ENCODE measurements at places on chromosomes 6 and 20.

DNA sequence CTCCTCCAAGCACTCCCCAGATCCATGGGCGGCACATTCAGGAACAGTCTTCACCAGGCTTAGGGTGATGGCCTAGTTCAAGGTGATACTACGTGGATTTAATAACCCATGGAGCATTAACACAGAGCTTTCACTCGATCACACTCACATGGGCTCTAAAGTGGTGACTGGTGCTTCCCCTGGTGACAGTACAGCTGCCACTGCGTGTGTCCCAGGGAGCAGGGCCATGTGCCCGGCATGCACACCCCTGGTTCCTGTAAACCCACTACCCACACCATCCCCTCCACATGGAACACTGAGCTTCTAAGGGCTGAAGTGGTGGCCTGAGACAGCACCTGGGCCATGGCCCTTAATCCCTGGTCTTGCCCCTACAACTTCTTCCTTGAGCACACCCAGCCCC lies 27.8 kb upstream of the APMAP start:
- no peak overlapping the region for H3K4me3 ChIP-seq
- no peaks in the 10 kb centered on the region for H3K36me3 ChIP-seq
- peak; percentile 28 for DNase-seq
- H3K4me1 ChIP-seq = no peaks in the 10 kb centered on the region
- H3K27me3 ChIP-seq = no peaks in the 10 kb centered on the region

- peak overlapping the region; percentile 88 for H3K27ac ChIP-seq
- no peaks in the 10 kb centered on the region for H3K4me1 ChIP-seq
- DNase-seq = peak; percentile 15
- H3K27me3 ChIP-seq = no peaks in the 10 kb centered on the region
- no peak overlapping the region for H3K4me3 ChIP-seq
Observed at GRCh38 chr6:107689951-107690642, 134.0 kb downstream of the SCML4 start.

DNA sequence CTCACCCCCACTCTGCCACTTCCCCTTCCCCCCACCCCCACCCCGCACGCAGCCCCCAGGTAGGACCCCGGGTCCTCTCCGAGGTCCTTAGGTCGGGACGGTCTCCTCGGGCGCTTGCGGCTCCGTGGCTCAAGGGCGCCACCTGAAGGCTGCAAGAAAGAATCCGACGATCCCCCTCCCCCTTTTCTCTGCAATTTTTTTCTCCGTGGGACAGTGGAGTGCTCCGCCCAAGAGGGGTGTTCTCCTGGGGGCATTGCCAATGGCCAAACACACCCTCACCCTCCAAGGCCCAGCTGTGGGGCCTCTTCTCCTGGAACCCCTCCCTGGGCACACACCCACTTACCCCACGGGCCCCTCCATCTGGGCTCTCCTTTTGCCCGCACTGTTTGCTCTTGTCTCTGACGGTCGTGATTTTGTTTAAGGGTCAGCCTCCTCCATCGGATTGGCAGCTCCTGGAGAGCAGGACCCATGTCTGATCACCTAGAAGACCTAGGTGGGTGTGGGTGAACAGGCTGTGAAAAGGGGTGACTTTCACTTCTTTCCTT lies 1.1 kb upstream of the TMEM74B start:
- H3K27me3 ChIP-seq = peaks cover 49% of the 10 kb centered on the region
- DNase-seq = peak; percentile 89
- H3K4me3 ChIP-seq = no peak overlapping the region

GRCh38 chr20:34768096-34768495 lies 57.4 kb downstream of the NCOA6 start:
- DNase-seq = no peak
- no peaks in the 10 kb centered on the region for H3K27me3 ChIP-seq
- H3K4me1 ChIP-seq = no peaks in the 10 kb centered on the region
- no peak overlapping the region for H3K27ac ChIP-seq
- H3K4me3 ChIP-seq = no peak overlapping the region
- H3K36me3 ChIP-seq = peaks cover 71% of the 10 kb centered on the region

DNA sequence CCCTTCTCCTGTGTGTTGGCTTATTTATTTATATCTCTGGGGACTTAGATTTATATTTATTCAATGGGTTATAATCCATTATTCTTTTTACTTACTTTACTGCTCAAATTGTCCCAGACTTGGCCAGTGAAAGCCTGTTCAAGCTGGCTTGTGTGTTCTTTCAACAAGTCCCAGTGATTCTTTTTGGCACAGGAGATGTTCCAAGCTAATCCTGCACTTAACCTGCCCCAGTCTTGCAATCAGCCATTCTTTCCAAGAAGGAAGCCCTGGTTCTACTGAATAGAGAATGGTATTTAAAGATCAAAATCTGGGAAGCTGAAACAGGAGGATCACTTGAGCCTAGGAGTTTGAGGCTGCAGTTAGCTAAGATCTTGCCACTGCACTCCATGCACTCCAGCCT lies 26.7 kb downstream of the GCNT2 start:
- H3K4me1 ChIP-seq = no peaks in the 10 kb centered on the region
- no peaks in the 10 kb centered on the region for H3K36me3 ChIP-seq
- no peak for DNase-seq
- no peaks in the 10 kb centered on the region for H3K27me3 ChIP-seq

DNA sequence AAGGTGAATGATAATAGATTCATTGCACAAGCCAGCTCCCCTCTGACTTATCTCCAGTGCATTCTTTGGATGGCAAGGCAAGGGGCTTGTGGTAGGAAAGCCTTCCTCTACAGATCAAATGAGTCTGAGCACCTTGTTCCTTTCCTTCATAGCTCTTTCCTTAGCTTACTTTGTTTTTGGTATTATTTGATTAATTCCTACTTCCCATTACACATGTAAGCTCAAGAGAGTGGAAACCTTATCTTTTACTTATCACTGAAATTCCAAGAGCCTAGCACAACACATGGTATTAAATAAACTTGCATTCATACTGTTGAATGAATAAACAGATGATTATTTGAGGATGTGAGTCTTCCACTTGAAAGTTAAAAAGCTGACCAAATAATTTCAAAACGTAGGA lies 41.7 kb downstream of the FRK start:
- H3K27me3 ChIP-seq = no peaks in the 10 kb centered on the region
- no peaks in the 10 kb centered on the region for H3K36me3 ChIP-seq
- H3K27ac ChIP-seq = no peak overlapping the region
- peaks cover 11% of the 10 kb centered on the region for H3K4me1 ChIP-seq
- no peak for DNase-seq

GRCh38 chr20:1924910-1925861 lies 30.0 kb downstream of the SIRPA start:
- no peaks in the 10 kb centered on the region for H3K4me1 ChIP-seq
- peak; percentile 61 for DNase-seq

GRCh38 chr6:88748141-88748540 lies 215.3 kb downstream of the RNGTT start:
- no peaks in the 10 kb centered on the region for H3K27me3 ChIP-seq
- H3K27ac ChIP-seq = no peak overlapping the region

DNA sequence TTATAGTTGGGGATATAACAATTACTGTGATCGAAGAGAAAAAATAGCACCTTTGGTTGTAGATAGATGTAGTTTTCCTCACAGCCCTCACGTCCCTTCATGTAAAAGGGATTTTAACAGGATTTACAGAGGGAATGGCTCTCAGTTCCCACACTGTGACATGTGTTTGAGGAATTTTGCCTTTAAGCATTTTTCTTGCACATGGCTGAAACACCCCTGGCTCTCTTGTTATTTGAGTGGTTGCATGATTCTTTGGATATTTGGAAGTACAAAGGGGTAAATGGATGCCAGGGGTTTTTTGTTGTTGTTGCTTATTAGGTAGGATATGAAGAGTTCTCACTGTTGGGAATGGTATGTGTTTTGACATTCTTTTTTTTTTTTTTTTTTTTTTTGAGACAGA lies 48.2 kb downstream of the JAG1 start:
- H3K27ac ChIP-seq = no peak overlapping the region
- DNase-seq = no peak
- no peaks in the 10 kb centered on the region for H3K4me1 ChIP-seq
- no peak overlapping the region for H3K4me3 ChIP-seq
- no peaks in the 10 kb centered on the region for H3K27me3 ChIP-seq

DNA sequence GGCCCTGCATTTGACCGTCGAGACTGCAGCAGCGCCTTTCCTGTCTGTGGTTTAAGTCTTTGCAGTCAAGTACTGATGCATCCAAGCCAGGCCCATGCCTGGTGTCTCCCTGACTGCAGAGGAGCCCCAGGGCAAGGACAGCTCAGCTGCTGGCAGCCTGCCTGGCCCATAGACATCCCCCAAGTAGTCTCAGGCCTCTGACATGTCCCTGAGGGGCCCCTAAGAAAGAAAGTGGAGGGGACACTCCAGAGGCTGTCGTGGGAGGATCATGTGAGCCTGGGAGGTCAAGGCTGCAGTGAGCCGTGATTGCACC lies 18.0 kb downstream of the HRH3 start:
- DNase-seq = no peak
- H3K4me1 ChIP-seq = no peaks in the 10 kb centered on the region
- H3K36me3 ChIP-seq = peaks cover 31% of the 10 kb centered on the region
- no peak overlapping the region for H3K4me3 ChIP-seq

- DNase-seq = no peak
- no peaks in the 10 kb centered on the region for H3K27me3 ChIP-seq
- H3K36me3 ChIP-seq = no peaks in the 10 kb centered on the region
- H3K27ac ChIP-seq = no peak overlapping the region
Observed at GRCh38 chr20:20295621-20296498, 72.0 kb upstream of the INSM1 start.

- no peaks in the 10 kb centered on the region for H3K36me3 ChIP-seq
- DNase-seq = no peak
- H3K4me1 ChIP-seq = no peaks in the 10 kb centered on the region
- H3K27me3 ChIP-seq = no peaks in the 10 kb centered on the region
- H3K27ac ChIP-seq = no peak overlapping the region
- H3K4me3 ChIP-seq = no peak overlapping the region
Observed at GRCh38 chr6:116298973-116299372, 19.2 kb upstream of the TSPYL1 start.

GRCh38 chr6:44058617-44059358 lies 68.5 kb downstream of the MRPL14 start:
- no peak overlapping the region for H3K27ac ChIP-seq
- no peaks in the 10 kb centered on the region for H3K27me3 ChIP-seq
- no peaks in the 10 kb centered on the region for H3K36me3 ChIP-seq

- H3K27ac ChIP-seq = no peak overlapping the region
- H3K4me1 ChIP-seq = no peaks in the 10 kb centered on the region
- no peak for DNase-seq
- H3K36me3 ChIP-seq = no peaks in the 10 kb centered on the region
Observed at GRCh38 chr6:51535327-51535726, 552.1 kb downstream of the PKHD1 start.

DNA sequence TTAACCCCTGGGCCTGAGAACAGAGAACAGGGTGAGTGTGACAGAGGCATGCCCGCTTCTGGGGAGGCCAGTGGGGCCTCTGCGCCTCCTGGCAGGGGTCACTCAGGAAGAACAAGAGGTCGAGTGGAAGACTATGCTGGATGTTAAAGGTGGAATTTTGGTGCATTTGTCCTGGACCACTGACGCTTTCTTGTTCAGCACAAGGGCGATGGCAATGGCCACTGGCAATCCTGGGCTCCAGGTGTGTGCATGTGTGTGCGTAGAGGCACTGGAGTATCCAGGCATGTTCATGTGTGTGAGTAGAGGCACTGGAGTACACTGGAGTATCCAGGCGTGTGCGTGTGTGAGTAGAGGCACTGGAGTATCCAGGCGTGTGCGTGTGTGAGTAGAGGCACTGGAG lies 23.5 kb upstream of the NPBWR2 start:
- H3K27me3 ChIP-seq = peaks cover 19% of the 10 kb centered on the region
- no peaks in the 10 kb centered on the region for H3K36me3 ChIP-seq
- H3K27ac ChIP-seq = no peak overlapping the region
- H3K4me3 ChIP-seq = no peak overlapping the region
- no peaks in the 10 kb centered on the region for H3K4me1 ChIP-seq

GRCh38 chr6:111808493-111808892 lies 64.8 kb downstream of the FYN start:
- no peak overlapping the region for H3K4me3 ChIP-seq
- H3K27ac ChIP-seq = no peak overlapping the region
- DNase-seq = no peak
- H3K4me1 ChIP-seq = peaks cover 2% of the 10 kb centered on the region
- peaks cover 4% of the 10 kb centered on the region for H3K36me3 ChIP-seq

DNA sequence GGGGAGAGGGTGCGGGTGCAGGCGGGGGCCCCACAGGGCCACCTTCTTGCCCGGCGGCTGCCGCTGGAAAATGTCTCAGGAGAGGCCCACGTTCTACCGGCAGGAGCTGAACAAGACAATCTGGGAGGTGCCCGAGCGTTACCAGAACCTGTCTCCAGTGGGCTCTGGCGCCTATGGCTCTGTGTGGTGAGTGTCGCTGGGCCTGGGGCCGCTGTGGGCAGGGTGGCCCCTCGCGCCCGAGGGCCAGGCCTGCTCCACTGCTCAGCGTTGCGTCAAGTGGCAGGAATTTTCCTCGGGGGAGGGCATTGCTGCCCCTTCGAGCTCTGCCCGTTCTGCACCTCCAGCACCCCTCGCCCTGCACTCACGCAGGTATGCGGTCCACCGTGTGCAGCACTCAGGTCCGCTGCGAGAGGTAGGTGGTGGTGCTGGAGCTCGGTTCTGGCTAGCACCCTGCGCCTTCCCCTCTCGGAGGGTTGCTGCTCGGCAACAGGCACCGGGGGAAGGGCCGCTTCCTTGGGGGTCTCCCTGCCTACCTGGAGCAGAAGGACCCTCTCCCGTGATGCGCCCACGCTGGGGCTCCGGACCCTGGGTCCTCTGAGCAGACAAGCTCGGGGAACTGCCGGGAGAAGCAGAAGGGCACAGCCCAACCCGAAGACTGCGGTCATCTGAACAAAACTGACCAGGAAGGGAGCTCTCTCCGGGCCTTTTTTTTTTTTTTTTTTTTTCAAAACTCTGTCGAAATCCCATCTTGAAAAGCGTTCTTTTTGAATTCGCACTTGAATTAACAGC lies 674 bp downstream of the MAPK14 start:
- H3K27me3 ChIP-seq = no peaks in the 10 kb centered on the region
- peak; percentile 74 for DNase-seq
- no peaks in the 10 kb centered on the region for H3K36me3 ChIP-seq
- peaks cover 10% of the 10 kb centered on the region for H3K4me1 ChIP-seq
- peak overlapping the region; percentile 85 for H3K27ac ChIP-seq
- peak overlapping the region; percentile 95 for H3K4me3 ChIP-seq

GRCh38 chr6:55958790-55959189 lies 83.4 kb upstream of the BMP5 start:
- no peaks in the 10 kb centered on the region for H3K36me3 ChIP-seq
- no peak overlapping the region for H3K4me3 ChIP-seq
- no peaks in the 10 kb centered on the region for H3K27me3 ChIP-seq

GRCh38 chr20:35285806-35286076 lies 1.2 kb upstream of the EIF6 start:
- peaks cover 21% of the 10 kb centered on the region for H3K36me3 ChIP-seq
- DNase-seq = no peak
- no peak overlapping the region for H3K27ac ChIP-seq
- peak overlapping the region; percentile 90 for H3K4me3 ChIP-seq

GRCh38 chr20:46801003-46801702 lies 91.7 kb downstream of the SLC2A10 start:
- DNase-seq = no peak
- no peaks in the 10 kb centered on the region for H3K4me1 ChIP-seq
- peaks cover 7% of the 10 kb centered on the region for H3K27me3 ChIP-seq
- H3K27ac ChIP-seq = no peak overlapping the region

GRCh38 chr6:167450626-167451025 lies 125.7 kb downstream of the TTLL2 start:
- no peak for DNase-seq
- no peaks in the 10 kb centered on the region for H3K27me3 ChIP-seq
- H3K4me1 ChIP-seq = no peaks in the 10 kb centered on the region

- H3K4me3 ChIP-seq = no peak overlapping the region
- no peaks in the 10 kb centered on the region for H3K27me3 ChIP-seq
- no peak for DNase-seq
- no peak overlapping the region for H3K27ac ChIP-seq
Observed at GRCh38 chr6:155517294-155517693, 61.7 kb upstream of the NOX3 start.

- peak; percentile 89 for DNase-seq
- no peaks in the 10 kb centered on the region for H3K36me3 ChIP-seq
- H3K4me3 ChIP-seq = no peak overlapping the region
Observed at GRCh38 chr6:137313928-137314855, 95.0 kb upstream of the IFNGR1 start.

All from endodermal cell (in vitro differentiated cells).